ENCODE measurements at places on chromosomes 3 and 15.
A peak's percentile ranks its signal among the peaks of the same experiment; 100 is the strongest.

GRCh38 chr3:45611628-45612081 is 17.1 kb downstream of the LIMD1 start:
- peak; percentile 44 for DNase-seq

- DNase-seq: no peak
Observed at GRCh38 chr15:60000824-60001609, 3.1 kb upstream of the FOXB1 start.

DNA sequence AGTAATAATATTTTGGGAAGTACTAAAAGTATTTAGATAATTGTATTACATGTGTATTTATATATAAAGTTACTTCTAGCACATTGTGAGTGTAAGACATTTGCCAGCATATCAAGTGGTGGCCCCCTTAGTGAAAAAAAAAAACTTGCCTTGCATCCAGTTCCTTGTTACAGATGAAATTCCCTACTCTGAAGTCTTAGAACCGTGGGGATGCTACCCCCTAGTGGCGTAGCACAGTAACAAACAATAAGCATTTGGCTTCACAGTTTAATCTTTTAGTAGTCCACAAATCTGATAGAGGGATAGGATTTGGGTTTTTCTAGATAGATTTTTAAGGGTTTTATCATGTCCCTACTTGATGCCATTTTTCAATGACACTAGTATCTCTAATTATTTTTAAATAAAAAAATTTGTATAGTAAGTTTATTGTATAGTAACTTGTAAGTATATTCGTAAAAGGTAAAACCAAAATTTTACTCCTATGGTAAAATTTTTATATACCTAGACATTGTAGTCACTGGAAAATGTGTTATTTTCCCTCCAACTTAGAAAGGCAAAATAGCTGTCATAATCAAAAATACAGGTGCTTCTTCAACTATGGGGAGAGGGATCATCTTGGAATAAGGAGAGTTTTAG is 14.3 kb downstream of the SMC4 start:
- no peak for DNase-seq

- no peak for DNase-seq
Observed at GRCh38 chr3:44931791-44932190, 44.2 kb downstream of the ZDHHC3 start.

GRCh38 chr3:82355228-82355627 is 593.8 kb upstream of the GBE1 start:
- no peak for DNase-seq

GRCh38 chr3:155441506-155441905 is 148.0 kb upstream of the STRIT1 start:
- DNase-seq: no peak

DNA sequence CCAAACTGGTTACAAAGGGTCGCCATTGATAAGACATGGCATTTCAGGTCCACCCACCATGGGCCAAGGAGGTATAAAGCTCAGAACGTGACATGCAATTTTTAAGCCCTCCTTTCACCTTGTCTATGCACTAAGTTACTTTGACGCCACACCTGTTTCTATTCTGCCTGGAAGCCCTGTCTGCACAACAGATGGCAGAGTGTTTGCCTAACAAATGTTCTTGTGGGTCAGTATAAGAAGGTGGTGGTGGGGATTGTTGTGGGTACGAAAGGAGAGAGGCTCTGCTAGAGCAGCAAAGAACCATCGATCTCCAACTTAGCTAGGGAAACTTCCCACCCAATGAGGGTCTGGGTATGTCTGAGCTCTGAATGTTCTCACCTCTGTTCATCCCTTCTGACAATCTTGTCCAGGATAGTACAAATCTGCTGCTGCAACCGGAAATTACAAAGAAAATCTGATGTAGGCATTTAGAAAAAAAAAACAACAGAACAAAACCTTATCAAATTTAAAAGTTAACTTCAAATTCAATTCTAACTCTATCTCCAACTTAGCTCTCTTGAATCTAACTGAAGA is 945.0 kb upstream of the CFAP20DC start:
- no peak for DNase-seq

DNA sequence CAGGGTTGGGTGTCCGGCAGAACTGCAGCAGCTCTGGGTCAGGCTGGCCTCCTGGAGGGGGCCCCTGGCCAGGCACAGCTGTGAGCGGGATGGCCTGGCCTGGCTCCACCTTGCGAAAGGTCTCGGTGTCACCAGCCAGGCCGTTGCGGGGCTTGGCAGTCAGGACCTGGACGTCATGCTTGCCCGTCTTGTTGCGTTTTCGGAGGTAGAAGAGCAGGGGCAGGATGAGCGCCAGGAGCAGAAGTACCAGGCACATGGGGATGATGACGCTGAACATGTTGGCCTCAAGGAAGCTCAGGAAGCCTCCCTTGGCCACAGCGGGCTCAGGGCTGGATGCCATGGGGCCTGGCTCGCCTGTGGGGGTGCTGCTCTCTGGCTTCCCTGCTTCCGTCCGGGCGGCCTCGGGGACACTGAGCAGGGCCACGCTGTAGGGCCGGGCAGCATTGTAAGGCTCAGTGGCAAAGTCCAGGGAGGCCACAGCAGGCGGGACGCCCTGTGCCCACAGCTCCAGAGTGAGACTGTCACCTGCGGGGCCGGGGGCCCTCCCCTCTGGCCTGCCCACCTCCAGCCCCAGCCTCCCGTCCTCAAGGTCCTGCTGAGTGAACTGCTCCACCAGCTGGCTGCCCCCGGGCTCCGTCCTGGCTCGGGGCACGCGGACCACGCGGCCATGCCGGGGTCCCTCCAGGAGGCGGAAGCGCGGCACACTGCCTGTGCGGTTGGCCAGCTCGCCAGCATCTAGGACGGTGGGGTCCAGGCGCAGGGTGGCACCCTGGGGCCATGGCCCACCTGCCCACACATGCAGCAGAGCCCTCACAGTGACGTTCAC is 28.1 kb downstream of the SNX33 start:
- DNase-seq: no peak

- no peak for DNase-seq
Observed at GRCh38 chr15:53434174-53434678, 325.2 kb downstream of the WDR72 start.

GRCh38 chr3:184652465-184652864 is 59.4 kb downstream of the MAGEF1 start:
- no peak for DNase-seq

DNA sequence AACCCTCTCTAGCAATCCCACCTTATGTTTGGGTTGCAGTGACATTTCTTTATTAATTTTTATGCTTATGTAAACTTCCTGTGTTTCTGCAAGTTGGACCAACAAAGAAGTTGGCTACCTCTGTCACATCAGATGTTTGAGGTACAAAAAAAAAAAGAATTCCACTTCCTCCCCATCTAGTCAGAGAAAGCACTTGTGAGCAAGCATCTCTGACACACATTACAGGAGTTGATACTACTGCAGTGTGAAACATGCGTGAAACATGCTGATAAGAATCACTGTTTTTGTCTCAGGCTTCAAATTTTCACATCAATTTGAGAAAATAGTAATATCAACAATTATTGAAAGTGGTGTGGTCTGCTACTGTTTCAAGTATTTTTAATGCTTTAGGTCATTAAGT is 1.3 kb downstream of the SCAANT1 start:
- no peak for DNase-seq

DNA sequence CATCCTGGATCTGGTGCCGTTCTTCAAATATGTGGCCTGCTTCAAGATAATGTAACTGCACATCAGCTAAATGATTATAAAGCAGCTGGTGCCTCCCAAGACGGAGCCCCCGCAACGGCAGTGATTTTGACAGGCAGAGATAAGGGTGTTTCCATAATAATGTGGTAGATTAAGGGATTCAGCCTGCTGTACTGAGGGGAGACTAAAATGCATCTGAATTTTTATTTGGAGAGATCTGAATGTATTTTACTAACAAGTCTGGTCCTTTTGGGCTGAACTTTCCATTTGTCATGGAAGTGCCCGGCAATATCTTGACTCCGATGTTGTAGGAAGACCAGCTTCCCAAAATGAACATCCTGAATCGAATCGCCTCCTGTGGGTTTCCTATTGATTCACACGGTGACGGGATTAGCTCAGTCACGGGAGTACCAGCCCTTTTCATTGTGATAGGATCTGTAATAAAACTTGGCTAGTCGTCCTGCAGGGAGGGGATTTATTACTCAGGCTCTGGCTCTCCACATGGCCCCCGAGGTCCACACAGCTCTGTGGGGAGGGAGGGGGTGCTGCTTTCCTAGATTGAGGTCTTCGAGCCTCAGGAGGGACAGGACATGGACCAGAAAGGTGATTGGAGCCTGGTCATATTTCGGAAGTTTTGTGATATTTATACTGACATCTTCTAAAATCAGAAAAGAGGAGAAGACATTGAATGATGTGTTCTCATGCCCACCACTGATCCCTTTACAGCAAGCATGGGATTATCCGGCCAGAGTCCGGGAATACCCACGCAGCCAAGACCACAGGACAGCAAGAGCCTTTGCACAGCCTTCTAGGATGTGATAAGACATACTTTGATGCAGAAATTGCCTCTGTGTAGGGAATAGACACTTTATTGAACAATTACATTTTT is 2.5 kb upstream of the PCSK6 start:
- no peak for DNase-seq

- no peak for DNase-seq
Observed at GRCh38 chr3:12222775-12223485, 64.2 kb upstream of the TIMP4 start.

DNA sequence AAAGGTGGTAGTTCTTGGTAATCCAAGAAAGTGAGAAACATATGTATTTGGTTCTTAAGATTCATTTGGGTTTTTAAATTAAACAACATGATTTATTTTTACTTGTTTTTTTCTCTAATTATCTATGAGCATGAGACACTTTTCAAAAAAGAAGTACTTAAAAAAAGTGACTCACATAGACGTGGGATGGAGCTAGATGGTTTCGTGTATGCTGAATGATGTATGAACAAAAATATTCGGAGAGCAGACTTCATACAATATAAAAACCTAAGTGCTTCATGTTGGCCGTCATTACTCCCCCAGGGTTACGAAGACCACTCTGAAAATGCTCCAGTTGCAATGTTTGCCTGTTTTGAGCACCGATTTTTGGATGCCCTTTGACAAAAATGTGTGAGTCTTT is 90.9 kb downstream of the RORA start:
- no peak for DNase-seq

DNA sequence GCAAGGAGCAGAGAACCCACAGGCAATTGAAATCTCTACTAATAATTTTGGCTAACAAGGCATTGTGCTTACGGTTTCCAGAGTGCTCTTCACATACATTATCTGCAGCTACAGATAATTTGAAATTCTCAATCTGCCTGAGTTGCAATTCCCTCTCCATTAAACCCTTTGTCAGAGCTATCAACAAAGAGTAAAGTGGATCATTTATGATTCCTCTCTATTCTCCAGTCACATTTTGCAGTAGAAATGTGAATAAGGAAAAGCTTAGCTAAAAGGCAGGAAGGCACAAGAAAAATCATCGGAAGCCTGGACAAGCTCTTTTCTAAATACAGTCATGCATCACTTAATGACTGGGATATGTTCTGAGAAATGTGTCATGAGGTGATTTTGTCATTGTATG is 49.6 kb downstream of the FAM98B start:
- no peak for DNase-seq

DNA sequence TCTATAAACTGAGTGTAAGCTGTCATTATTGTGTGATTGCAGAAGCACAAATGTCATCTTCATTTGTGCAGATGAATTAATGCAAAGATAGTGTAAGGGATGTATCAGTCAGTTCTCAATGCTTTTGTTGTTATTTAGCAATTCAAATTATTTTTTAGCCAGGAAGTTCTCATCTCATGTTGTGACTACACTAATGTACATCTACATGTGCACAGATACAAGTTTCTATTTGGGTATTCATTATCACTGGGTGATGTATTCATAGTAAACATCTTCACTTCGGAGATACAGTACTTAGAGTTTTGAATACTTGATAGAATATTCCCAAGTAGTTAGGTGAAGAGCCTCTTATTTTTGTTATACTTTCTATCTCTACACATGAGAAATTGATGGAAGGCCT is 11.1 kb downstream of the EIF2A start:
- no peak for DNase-seq

DNA sequence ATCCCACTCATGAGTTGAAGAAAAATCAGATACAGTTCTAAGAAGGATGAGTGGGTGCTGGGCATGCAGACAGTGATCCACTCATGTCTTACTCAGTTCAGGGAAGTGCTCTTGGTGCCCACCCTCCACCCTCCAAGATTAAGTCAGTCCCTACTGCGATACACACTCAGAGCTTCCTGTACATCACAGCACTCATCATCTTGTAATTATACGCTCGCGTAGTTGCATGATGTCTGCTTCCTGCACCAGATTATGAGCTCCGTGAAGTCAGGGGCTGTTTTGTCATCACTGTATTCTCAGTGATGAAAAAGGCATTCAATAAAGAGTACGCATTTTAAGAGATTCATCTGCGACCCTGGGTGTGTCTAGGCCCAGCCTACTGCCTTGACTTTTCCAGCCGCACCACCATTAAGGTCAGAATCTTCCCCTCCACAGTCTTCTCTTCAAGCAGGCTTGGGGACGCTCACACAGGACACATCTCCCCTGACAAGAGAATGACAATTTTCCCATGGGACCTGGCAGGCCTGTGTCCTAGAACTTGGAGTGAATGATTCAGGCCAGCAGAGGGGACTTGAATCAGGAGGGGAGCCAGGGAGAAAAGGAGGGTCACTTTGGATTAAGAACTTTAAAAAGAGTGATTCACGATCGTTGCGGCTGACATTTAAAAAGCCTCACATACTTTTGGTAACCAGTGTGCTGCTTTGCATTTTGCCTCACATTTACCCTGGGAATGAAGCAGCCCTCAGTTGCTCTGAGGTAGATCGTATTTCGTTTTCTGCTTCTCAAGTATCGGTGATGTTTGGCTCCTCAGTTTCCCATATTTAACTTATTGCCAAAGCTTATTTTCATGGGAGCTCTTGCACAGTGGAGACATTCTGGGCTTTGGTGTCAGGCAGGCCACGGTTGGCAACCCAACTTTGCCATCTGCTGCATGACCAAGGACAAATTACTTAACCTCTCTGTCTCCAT is 7.9 kb upstream of the PDE8A start:
- no peak for DNase-seq

DNA sequence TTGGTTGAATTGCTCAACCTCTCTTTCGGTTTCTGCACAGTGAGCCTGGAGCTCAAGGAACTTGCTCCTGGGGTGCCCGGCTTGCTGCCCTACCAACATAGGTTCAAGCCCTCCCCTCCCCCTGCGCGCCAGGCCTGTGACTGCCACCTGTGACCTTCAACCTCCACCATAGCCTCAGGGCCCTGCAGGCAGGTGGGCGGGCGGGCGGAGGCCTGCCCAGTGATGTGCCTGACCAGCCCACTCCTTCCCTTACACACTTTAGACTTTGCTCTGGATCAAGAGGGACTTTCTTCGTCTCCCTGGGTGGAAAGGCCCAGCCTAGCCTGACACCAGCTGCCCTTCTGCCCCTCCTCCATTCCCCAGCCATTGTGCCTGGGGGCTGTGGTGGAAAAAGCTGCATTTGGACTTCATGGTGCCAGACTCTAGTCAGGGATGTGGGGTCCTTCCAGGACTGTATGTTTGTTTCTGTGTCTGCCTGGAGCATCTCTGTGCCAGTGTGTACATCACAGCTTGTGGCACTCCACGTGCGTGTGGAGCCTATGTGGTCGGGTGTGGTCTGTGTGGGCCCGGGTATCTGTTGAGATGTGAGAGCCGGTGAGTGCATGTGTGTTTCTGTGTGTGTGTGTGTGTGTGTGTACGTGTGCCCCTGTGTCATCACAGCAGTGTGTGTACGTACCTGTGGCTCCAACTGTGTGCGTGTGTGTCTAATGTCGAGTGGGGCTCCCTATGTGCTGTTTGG is 9.5 kb downstream of the PRKCD start:
- DNase-seq: no peak

GRCh38 chr3:175258763-175259162 is 399.6 kb downstream of the NAALADL2 start:
- no peak for DNase-seq

- DNase-seq: no peak
Observed at GRCh38 chr3:98734735-98735134, 28.4 kb upstream of the ST3GAL6 start.

GRCh38 chr3:160390565-160391138 is 8.4 kb downstream of the IFT80 start:
- no peak for DNase-seq
